Activated CD4-positive, CD25-positive, alpha-beta regulatory T cell treated with anti-CD3 and anti-CD28 coated beads, Interleukin-2, amount 50 U/mL, for 72 hours (primary cell): ENCODE measurements at places on chromosomes 12 and 14.

GRCh38 chr12:8822298-8822697 is at the start of gene A2ML1:
Gene A2ML1 (plus strand): TSS chr12:8822621. CDS start chr12:8822652, 31 bp downstream.
- DNase-seq = no peak

GRCh38 chr12:49937639-49938300 is 12.8 kb upstream of the AQP2 start:
- no peak for DNase-seq

GRCh38 chr12:128513831-128514230 is 246.9 kb downstream of the TMEM132C start:
- DNase-seq = no peak

GRCh38 chr14:65585216-65585615 is 172.7 kb downstream of the FUT8 start:
- DNase-seq = no peak

DNA sequence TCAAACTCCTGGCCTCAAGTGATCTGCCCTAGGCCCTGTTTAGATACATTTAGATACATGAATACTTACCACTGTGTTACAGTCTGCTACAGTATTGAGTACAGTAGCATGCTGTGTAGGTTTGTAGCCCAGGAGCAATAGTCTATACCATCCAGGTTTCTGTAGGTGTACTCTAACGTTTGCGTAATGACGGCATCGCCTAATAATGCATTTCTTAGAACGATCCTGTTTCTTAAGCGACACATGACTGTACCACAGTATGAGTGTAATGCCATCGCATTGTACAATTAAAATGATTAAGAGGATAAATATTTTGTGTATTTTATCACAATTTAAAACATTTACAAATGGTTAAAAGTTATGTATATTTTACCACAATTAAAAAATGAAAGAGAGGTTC is 18.9 kb downstream of the TMEM120B start:
- DNase-seq = no peak

DNA sequence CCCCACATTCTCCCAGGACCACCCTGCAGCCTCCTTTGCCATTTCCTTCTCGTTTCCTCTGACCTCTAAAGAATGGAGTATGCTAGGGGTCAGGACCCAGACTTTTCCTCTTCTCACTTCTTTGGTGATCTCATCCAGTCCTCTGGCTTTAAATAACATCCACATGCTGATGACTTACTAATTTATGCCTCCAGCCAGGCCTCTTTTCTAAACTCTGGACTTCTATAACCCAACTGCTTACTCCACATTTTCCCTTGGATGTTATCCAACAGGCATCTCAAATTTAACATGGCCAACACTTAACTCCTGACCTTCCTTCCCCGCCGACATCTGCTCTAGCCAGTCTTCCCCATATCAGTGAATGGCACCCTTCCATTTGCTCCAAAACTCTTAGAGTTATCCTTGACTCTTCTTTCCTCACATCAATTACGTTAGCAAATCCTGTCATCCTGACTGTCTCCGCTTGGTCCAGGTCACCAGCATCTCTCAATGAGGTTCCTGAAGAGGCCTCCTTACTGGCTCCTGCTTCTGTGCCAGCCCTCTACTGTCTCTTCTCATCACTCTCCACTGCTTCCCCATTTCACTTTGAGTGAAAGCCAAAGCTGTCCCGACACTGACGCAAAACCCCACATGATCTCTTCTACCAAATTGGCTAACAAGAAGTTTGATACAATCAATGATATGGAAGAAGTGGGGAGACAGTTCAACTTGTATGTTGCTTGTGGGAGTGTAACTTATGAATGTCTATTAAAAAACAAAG is 42.7 kb downstream of the TMBIM6 start:
- DNase-seq = no peak

DNA sequence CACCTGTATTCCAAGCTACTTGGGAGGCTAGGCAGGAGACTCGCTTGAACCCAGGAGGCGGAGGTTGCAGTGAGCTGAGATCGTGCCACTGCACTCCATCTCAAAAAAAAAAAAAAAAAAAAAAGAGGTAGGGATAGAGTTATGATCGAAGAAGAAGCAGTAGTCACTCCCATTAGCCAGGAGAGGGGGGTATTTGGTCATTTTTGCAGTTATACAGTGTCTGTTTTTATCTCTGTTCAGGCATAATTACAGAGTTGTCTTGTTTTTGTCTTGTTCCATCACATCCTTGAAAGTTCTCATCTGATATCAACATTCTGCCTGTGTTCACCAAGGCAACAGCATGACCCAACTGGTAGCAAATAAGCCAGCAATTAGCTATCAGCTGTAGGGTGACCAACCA is 98.5 kb upstream of the TMPO start:
- no peak for DNase-seq

DNA sequence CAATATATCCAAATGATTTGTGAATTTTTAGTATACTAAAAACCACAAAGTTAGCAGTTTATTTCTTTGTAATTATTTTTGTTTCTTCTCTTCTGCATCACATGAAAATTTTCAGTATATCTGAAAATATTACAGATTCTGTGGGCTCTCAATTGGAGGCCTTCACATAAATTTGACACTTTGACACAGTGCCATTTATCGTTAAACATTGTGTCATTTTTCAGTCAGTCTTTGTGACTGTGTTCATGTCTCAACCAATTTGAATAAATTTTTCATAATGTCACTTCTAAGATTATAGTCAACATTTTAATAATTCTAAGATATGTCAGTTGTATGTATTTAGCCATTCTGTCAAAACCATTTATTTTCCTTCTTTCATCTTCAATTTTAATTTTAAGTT is 1303.0 kb downstream of the LRFN5 start:
- DNase-seq = no peak

DNA sequence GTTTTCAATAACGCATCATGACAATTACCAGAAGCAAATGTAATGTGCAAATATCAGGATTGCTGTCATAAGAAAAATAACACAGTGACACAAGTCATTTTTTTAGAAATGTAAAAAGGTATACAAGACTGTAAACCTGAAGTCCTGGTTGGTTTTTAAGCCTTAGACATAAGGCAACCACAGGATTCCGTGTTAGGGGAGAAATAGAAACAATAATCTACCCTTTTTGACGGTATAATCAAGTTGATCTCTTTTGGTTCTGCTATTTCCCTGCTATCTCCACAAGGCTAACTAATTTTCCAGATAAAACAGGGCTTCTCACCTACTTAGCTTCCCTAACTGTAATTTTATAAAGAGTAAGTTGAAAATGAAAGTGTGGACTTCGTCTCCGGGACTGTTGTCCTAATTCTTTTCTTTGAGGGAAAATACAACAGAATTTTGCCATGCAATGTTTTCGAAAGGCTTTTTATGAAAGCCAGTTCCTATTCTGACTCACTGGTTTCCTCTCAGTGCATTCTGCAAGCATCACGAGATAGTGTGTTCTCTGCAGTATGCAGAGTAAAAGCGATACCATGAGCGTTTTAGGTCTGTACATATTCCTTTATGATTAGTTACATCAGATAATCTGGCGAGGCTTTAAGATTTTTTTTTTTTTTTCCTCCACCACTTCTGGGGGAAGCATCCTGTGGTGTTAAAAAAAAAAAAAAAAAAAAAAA is 10.6 kb downstream of the MYO1H start:
- DNase-seq = no peak

DNA sequence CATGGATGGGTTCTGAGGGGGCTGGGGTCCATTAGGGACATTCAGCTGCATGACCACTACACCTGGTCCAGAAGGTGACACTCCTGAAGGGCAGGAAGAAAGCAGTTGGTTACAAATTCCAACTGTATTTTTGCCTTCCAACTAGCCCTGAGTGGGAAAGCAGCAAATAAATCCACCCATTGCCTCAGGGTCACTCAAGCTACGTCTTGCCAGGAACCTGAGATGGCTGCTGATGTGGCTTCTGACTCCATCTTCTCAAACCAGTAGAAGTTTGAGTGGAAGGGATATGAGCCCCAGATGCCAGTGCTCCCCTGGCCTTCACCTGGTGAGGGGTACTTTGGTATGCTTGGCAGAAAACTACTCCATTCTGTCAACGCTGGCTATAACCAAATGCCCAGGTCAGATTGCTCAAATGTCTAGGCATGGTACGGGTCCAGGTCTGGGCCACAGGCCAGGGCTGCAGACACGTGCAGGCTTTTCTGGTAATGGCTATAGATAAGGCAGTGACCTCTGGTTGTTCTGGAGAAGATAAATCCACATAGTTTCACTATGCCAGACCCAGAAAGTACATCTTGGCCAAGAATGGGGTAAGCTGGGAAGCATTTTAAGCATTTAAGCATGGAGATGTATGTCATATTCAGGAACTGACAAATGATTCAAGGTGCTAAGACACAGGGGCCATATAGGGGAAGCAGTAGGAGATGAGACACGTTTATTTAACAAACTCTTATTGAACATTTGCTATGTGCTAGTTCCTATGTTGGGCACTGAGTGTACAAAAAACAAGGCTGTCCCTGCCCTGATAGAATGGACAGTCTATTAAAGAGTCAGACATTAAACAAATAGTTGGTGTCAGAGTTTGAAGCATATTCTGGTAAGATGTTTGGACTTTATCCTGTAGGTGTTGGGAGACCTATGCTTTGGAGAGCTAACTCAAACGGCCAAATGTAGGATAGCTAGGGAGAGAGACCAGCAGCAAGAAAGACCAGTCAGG is 8.3 kb upstream of the STAC3 start:
- DNase-seq = no peak

- DNase-seq = no peak
These were observed 441.1 kb downstream of the ETNK1 start for GRCh38 chr12:23066095-23066494.

- no peak for DNase-seq
These were observed 174.2 kb downstream of the SSPN start for GRCh38 chr12:26369588-26369987.

- no peak for DNase-seq
These were observed 50.5 kb upstream of the PZP start for GRCh38 chr12:9258676-9259075.
